ENCODE measurements at places on chromosomes 11 and 22.

- DNase-seq: no peak
Observed at GRCh38 chr11:128300785-128301184, 286.6 kb downstream of the ETS1 start.

- DNase-seq: no peak
Observed at GRCh38 chr11:34155057-34155756, 49.8 kb downstream of the NAT10 start.

DNA sequence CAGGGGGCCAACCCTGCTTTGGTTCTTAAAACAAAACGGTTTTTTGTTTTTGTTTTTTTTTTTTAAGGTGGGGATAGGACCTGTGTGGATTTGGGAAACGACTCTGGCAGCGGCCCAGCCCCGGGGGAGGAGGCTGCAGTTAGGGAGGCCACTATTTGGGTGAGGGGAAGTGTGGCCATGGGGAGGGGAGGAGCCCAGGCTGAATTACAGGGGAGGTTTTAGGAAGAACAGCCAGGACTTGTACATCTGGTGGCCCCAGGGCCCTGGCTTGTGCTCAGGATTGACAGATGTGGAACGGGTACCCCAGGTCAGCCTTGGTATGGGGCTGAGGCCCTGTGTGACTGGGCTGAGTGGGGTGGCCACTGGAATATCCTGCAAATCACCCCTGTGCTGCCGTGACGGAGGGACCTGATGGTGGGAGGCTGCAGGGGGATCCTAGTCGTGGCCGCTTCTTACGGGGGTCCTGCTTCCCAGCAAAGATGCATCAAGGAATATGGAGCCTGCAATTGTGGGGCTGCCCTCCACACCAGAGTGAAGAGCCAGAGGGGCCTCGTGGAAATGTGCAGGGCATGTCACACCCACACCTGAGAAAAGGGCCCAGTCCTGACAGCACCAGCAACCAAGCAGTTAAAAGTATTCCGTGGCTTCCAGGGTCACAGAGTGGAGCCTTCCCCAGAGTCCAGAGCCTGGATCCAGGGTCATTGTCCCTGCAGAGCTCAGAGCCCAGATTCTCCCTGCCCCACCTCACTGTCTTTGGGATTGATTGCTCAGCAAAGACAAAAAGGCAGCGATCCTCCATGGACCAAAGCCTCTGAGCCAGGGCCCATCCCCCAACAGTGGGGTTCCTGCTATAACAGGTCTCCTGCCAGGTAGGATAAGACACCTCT is 55.2 kb upstream of the WNT7B start:
- no peak for DNase-seq

- no peak for DNase-seq
Observed at GRCh38 chr22:38295339-38295738, 21.9 kb downstream of the CSNK1E start.

DNA sequence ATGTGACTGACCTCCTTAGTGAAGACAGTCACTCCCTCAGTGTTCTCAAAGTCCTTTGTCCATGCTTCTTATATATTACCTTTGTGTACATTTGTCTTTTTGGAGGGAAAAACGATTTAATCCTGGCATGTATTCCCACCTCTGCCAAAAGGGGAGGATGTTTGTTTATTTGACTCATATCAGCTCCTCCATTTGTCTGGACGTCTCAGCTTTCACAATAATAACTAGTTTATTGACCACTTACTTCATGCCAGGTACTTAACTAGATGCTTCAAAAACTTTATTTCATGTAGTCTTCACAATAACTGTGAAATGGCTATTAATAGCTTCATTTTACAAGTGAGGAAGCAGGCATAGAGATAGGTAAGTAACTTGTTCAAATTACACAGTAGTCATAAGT is 5.3 kb downstream of the TBCEL start:
- DNase-seq: no peak

DNA sequence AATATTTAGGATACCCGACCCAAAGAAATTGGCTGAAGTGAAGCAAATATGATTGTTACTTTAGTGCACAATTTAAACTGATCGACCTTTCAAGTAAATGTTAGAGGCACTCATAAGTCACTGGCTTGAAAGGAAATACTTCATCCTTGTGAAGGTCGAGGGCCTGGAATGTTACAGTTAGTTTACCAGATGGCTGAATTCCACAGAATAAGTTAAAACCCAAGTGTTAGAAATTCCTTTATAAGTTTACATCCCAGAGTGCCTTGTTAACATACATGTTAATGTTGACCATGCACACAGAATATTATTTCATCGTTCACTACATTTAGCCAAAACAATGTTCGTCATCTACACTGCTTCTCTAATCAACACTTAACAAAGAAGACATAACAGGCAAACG is 235.5 kb upstream of the ANO3 start:
- no peak for DNase-seq

DNA sequence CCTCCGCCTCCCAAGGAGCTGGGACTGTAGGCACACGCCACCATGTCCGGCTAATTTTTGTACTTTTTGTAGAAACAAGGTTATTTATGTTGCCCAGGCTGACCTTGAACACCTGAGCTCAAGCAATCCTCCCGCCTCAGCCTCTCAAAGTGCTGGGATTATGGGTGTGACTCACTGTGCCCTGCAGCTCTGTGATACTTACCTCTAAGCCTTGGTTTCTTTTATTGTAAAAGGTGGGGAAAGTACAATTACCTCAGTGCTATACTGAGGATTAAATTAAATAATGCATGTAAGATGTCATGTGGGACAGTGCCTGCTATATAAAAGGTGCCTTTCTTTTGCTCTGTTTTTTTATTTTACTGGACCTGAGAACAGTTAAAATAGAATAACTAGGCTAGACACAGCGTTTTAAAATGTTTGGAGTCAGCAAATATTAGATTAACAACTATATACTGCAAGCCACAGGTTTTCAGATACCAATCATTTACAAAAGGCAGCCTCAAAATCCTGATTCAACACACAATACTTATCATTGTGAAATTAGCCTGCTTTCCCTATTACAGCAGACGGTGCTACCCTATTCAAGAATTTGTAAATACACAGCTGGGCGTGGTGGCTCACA is 30.0 kb downstream of the PRR14L start:
- DNase-seq: no peak

- DNase-seq: no peak
Observed at GRCh38 chr11:7311903-7312302, 60.2 kb downstream of the SYT9 start.

- no peak for DNase-seq
Observed at GRCh38 chr11:69512136-69512535, 30.7 kb downstream of the LINC01488 start.

- DNase-seq: no peak
Observed at GRCh38 chr22:48906216-48906835, 921.3 kb downstream of the BRD1 start.

DNA sequence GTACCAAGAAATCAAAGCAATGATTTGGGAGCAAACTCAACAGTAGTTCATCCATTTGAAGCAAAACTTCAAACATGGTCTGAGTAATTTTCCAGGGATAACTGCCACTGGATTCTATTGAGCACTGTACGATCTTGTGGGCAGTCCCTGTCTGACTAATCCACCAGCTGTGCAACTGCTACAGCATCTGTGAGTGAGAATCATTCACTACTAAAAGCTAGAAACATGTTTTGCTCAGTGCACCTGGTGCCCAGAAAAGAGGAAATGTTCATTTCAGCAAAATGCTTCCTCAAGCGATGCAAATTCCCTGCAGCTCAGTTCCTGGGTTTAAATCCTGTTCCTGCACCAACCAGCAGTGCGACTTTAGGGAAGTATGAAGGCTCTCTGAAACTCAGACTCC is 1077.9 kb downstream of the DLG2 start:
- DNase-seq: no peak

DNA sequence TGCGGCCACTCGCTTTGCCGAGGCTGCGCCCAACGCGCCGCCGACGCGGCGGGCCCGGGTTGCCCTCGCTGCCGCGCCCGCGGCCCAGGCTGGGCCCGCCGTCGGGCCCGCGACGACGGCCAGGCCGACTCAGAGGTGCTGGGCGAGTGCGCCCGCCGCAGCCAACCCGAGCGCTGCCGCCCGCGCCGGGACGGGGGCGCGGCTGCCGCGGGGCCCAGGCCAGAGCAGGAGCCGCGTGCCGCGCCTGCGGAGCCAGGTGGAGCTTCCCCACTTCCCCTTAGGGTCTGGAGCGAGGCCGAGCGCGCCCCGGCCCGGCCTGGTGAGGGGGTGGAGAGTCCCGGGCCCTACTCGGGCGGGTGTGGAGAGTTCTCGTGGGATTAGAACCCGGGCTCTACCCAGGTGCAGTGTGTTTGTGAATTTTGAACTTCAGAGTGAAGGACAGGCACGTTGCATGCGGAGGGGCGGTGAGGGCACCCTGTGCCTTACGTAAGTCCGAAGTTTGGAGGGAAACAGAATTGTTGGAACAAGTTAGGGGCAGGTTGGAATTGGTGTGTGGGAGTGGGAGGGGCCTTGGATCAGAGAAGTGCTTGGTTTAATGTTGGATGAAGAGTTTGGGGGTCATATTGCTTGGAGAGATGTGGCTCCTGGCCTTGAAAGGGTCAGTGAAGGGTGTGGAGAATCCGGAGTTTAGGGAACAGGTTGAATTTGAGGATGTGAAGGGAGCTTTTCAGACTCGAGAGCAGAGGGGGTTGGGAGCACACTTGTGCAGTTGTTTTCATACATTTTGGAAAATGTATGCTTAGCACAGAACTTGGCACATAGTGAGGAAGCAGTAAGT is 697 bp downstream of the RNF169 start:
- DNase-seq: peak; percentile 34

- no peak for DNase-seq
Observed at GRCh38 chr22:48695251-48695650, 1132.4 kb downstream of the BRD1 start.

DNA sequence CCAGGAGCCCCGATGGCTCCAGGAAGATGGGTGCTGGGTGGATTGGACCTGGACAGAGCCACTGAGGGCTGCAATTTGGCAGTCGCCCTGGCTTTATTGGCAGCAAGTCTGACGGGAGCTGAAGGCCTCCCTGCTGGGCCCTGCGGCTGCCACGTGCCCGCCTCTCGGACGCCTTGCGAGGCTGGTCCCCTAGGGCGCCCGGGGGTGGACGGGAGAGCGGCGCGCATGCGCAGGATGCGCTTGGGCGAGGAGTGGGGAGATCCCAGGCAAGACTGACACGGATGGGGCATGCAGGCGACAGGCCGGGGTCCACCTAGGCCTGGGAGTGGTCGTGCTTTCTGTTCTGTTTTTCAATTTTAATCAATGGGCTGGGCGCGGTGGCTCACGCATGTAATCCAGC is 150.0 kb downstream of the ADAMTS15 start:
- no peak for DNase-seq

- no peak for DNase-seq
Observed at GRCh38 chr11:128285321-128285720, 302.0 kb downstream of the ETS1 start.

DNA sequence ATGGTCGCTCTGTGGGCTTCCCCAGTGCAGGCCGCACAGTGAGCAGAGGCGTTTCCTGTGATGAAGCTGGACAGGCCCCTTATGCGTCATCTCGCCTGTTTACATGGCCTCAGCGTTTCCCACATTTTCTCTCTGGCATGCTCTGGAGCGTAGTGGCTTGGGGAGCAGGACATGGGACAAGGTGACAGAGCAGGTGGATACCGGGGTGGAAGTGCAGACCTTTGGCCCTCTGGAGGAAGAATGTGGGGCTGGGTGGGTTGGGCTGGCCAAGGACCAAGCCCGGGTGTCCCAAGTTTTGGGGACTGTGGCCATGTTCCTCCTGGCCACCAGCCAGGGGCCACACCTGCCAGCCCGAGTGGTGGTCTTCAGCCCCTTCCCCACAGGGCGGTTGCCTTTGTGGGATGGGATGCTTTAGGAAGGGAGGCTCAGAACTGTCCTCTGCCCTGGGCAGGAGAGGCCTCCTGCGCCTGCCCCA is 446.6 kb downstream of the TBC1D22A start:
- no peak for DNase-seq

DNA sequence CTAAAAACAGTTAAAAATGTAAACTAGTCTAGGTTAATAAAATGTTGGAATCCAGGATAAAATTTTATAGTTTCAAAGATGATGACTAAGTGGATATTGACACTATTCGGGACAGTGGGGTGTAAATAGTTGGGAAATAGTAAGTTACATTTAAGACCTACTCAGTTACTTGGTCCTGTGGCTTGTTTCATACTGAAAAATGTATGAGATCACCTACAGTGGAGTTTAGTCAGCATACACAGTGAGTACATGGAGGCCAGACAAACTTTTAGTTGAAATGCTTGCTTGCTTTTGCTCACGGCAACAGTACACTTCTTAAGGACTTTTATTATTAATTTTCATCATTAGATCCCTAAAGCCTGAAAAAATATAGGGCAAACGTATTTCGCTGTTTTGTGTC is 16.1 kb downstream of the TRIM22 start:
- no peak for DNase-seq

All from kidney glomerular epithelial cell (primary cell).